ENCODE measurements at places on chromosomes 4 and X.
A peak's percentile ranks its signal among the peaks of the same experiment; 100 is the strongest.

- no peak for DNase-seq
Measured at GRCh38 chrX:107764845-107765608, 10.6 kb downstream of the TSC22D3 start.

GRCh38 chr4:183860731-183861130 lies 44.4 kb upstream of the STOX2 start:
- no peak for DNase-seq

- DNase-seq, result no peak
Measured at GRCh38 chrX:137401092-137401491, 164.8 kb upstream of the ZIC3 start.

DNA sequence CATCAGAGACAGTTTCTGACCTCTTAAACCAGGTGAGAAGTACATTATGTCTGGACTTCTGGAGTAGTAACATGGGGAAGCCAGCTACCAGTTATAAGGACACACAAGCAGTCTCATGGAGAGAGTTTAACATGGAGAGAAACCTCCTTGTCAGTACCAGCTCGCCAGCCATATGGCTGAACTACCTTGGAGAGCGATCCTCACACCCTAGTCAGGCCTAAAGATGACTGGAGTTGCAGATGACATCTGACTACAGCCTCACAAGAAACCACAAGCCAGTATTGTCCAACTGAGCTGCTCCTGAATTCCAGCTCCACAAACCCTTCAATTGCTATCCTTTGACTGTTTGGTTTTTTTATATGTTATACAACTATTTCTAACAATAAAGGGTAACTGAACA lies 49.8 kb downstream of the PDHA2 start:
- no peak for DNase-seq

DNA sequence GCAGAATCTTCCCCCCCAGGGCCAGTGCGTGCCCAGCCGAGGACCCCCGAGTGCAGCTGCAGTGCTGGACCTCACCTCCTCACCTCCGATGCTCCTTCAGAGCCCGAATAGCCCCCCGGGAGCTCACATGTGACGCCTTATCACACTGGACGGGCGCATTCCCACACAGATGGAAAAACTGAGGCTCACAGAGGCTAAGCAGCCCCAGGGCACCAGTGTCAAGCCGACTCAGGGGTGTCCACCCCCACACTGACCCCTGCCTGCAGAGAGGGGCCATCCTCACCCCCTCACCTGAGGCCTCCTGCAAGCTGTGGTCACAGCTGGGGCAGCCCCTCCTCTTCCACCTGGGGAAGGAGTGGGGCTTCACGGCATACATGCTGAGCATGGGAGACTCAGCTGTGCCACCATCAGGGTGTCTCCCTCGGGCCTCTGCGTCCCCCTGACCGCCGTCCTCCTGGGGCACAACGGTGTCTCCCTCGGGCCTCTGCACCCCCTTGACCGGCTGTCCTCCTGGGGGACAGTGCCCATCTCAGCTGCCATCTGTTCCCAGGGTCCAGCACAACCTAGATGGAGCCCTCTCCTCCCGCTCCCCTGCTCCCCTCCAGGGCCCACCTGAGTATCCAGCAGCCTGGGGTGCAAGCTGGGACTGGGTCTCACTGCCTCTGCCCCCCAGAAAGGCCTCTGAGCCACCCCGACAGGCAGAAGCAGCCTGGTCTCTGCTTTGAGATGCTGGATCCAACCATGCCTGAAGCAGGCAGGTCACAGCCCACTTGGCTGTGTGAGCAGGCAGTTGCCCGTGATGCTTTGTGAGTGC lies 85.3 kb upstream of the NKX1-1 start:
- DNase-seq, result no peak

GRCh38 chr4:22407361-22407760 lies 108.5 kb downstream of the ADGRA3 start:
- no peak for DNase-seq

GRCh38 chr4:31458813-31459212 lies 738.6 kb downstream of the PCDH7 start:
- DNase-seq, result no peak

DNA sequence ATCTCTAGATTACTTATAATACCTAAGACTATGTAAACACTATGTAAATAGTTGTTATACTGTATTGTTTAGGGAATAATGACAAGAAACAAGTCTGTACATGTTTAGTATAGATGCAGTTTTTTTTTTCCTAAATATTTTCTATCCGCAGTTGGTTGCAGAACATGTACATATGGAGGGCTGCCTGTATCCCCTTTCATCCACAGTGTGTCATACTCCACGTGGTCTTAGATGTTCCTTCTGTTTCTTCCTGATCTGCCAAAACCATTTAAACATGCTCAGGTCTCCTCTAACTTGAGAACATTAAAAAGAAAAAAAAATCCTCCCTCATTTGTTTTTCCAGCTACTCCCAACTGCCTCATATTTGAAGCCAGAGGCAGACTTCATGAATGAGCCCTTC lies 14.0 kb downstream of the OCIAD1 start:
- DNase-seq, result no peak

GRCh38 chrX:14718403-14718802 lies 154.5 kb downstream of the FANCB start:
- DNase-seq, result no peak

GRCh38 chrX:26254436-26254835 lies 38.5 kb downstream of the MAGEB5 start:
- no peak for DNase-seq

DNA sequence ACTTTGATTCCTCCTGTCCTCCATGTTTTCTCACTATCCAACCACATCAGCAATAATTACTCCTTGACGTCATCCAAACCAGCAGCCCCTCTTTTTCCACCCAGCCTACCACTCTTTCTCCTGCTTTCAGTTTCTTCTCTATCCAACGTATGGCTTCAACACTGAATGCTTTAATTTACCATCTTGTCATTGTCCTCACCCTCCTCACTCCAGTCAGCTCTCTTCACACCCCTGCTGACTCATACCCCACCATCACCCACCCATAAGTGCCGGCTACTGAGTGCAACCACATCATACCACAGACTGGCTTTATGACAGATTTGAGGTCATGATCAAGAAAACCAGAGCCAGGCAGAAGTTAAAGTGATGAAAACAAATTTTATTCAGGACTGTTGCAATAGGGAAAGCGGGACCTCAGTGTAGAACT lies 9.8 kb upstream of the ANXA5 start:
- DNase-seq, result peak; percentile 83

DNA sequence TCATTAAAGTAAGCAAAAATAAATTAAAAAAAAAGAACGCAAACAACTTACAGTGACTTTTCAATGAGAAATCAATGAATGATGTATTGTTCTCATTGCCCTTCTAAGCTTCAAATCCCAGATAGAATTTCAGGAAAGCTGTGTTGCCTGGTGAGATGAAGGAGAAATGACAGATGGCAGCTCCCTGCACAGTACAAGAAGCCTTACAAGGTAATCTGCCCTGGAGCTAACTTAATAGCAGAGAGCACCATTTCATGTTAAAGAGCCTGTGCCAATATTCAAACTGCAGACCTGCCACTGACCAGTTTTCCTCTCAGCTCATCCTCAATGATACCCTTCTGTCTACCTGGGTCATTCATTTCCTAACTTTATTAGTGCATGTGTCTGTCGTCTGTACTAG lies 54.0 kb downstream of the GC start:
- DNase-seq, result no peak

GRCh38 chrX:135974279-135974856 lies 580 bp upstream of the MMGT1 start:
- DNase-seq, result peak; percentile 56

- no peak for DNase-seq
Measured at GRCh38 chr4:182897601-182898478, 19.3 kb downstream of the DCTD start.

- DNase-seq, result no peak
Measured at GRCh38 chr4:123284168-123284567, 112.4 kb upstream of the SPRY1 start.

DNA sequence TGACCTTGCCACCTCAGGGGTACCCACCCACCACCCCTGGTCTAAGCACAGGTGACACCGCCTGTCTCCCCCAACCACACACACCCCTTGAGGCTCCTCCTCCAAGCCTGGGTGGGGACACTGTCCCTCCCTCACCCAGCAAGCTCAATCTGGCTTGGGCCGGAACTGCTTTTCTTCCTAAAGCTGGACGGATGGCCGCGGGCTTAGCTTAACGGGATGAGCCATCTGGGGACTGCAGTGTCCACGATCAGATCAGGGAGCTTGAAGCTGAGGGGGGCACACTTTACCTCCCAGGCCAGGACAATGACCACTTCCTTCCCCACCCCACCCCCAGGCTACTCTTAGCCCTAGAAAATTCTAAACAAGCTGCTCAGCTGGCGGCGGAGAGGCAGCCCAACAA lies 1.0 kb upstream of the SLC6A8 start:
- no peak for DNase-seq

GRCh38 chr4:166518315-166518714 lies 645.3 kb downstream of the TLL1 start:
- no peak for DNase-seq

DNA sequence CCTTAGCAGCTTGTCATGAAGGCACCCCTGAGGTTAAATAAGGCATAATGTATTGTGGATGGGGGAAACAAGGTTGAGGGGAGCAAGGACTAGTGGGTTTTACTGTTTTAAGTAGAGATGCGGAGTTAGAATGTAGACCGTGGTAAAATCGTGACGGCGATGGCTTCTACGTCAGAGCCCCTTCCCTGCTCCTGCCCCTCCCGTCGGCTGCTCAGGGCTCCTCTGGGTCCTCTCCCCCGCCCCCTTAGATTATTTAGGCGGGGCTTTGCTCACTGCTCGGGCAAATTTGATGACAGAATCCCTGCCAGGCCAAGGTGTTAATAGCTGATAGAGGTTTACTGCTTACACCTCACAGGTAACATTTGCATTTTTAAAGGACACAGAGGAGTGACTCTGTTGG lies 2.3 kb downstream of the FRMPD3 start:
- no peak for DNase-seq

- DNase-seq, result no peak
Measured at GRCh38 chr4:67539830-67540229, 5.5 kb downstream of the CENPC start.

DNA sequence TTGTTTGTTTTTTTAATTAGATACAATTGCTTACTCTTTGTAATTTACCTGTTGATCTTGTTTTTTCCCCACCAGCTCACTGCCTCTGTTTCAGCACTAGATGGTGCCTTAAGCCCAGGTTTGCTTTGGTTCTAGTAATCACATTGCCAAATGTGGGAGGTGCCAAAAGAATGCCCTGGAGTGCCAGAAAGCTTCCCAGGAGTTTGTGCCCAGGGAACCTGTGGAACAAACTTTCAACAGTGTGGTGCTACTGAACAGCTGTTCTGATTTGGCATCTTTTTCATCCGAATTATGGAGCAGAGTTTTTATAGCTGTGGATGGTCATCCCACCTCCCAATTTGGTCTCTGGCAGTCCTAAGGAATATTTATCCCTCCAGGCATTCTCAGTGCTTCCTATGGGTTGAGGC lies 1000.7 kb downstream of the STIM2 start:
- no peak for DNase-seq

DNA sequence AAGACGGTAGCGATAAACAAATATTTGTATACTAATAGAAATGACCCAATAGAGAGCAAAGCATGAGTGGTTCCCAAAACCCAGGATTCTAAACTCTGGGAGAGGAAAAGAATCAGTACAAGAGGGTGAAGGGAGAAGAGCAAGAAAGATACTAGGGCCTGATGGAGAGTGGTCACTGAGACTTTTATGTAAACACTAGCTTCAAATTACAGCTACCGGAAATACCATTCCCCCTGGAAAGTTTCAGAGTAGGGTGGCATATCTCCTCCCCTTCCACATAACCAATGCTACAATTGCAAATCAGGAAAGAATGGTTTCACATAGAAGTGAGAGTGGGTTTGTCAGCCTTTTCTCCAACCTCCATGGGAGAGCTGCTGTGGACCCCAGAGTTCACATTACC lies 77.1 kb downstream of the EIF4E start:
- DNase-seq, result no peak

DNA sequence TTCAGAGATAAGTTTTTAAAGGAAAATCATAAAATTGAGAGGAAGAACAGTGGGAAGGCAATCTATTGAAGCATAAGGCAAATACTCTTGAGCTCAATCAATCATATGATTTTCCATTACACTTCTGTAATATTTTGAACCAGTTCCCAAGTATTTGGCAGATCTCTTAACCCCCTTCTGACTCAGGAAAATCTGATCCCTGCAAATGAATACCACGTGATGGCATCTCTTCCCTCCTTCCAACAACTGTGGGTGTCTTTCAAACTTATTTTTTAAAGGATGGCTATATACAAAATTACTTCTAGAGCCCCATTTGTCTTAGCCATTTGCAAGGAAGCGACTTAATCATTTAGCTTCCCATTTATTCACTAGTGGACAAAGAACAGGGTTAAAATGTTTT lies 41.9 kb downstream of the AMOT start:
- DNase-seq, result no peak

DNA sequence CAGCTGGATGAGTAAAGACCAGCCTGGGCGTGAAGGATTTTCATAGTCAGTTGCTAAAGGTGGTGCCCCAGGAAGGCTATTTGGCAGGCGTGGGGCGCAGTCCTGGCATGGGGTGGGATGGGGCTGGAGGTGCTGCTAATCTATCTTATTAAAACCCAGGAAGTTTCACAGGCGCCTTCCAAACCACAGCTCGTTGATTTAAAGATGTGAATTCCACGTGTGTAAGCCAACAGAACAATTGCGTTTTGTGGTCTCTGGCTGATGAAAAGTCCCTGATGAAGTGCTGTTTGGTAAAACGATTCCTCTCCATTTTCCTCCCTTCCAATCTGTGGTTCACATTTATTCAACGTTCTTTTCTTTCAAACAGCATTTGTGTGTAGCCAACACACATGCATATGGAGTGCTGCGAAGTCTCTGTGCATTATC lies 105.0 kb downstream of the TBL1X start:
- DNase-seq, result no peak
